ENCODE measurements at places on chromosomes 12 and 14. TPM values are rescaled to one million over a fixed set of nuclear protein-coding genes. Genes with fewer than 3 reads are reported as not detected.

DNA sequence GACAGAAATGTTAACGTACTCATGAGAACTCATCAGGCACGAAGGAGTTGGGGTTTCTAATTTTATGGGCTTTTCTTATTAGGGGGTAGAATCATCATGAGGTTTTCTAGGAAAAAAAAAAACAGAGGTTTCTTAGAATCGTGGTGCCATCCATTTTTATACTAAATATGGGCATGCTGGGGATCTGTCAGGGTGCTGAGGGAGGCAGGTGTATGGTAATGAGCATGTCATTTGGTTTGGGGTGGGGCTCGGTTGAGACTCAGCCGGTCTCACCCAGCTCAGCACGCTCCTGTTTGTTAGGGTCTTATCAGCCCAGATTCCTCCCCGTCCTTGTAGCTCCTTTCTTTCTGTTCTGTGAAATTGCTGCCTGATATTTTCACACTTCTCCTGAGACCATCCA lies 98.2 kb downstream of the DICER1 start:
- no peak for DNase-seq

SLC39A5 gene
- total RNA-seq, result 2.5 TPM

SLC10A1 gene
- not detected for total RNA-seq

PZP gene
- 0.20 TPM for total RNA-seq

DNA sequence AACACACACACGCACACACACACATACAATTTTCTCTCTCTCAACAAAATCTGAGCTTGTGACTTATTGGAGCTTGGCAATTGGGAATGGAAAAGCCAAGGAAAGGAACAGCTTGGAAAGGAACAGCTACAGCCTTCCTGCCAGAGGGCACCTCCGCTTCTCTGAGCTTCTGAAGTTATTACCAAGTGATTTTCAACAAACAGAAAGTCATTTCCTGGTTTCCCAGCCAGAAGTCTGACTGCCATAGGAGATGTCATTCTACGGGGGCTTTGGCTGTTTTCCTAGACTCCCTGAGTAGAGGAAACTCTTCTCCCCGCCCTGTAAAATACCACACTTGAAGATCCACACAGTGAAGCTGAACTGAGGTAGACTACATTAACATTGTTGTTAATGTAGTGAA lies 198.3 kb downstream of the CFAP54 start:
- DNase-seq, result no peak

DNA sequence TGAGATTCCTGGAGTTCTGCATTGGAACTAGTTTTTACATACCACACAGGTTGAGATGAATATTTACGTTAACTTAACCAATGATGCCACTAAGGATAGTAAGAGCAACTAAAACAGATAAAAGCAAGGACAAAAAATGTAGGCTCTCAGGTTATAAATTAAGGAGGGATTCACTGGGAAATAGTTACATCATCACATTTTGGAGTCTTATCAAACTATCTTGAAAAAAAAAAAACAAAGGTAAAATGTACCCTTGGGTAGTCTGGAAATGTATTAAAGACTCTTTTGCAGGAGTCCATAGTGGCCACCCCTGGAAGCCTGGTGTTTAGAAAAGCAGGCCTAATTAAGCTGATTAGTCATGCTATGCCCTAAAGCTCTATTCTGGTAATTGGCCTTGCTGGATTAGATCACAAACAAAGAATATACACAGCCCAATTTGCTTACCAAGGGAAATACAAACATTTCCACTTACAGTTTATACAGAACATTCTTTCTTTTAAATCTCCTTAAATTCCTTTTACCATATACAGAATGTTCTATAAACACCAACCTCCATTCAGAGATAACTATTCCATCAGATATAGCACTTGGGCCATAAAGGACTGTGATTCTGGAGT lies 39.3 kb downstream of the SLC25A47 start:
- no peak for DNase-seq

DNA sequence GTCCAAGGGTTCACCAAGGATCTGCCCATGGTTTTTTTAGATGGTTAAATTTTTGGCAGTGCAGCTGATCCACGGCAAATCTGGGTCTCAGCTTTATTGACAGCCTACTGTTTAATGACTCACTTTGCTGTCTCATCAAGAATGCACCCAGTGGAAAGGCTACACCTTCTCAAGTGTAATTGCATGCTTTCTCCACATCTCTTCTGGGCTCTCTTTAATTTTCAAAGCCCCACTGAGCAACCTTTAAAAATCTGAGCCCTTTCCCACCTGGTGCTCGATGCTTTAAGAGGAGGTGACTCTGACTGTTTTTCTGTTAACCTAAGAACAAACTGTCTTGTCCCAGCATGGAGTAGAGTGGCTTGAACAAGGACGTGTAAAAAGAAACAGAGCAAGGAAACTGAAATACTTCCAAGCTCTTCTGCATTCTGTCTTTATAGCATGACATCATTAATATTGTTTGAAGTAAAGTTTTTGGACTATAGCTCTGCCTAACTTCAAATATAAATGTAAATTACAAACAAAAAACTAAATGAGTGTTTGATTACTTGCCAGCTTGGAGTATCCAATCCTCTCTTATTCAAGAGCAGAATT lies 214.2 kb upstream of the KRR1 start:
- DNase-seq, result no peak

- DNase-seq, result peak; percentile 57
These were observed 46.2 kb downstream of the WIF1 start for GRCh38 chr12:65074932-65075331.

DNA sequence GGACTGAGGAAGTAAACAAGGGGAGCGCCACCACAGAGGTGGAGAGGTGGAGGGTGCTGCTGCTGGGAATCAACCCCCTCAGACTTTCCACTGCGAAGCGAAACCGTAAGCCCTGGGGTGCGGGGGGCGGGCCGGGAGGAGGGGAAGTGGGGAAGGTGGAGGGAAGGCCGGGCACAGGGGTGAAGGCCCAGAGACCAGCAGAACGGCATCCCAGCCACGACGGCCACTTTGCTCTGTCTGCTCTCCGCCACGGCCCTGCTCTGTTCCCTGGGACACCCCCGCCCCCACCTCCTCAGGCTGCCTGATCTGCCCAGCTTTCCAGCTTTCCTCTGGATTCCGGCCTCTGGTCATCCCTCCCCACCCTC lies at the start of gene LAG3:
LAG3 (plus strand) TSS at position 190 of the 365 bp plus-strand sequence. CDS start 333 bp downstream, outside the sequence.
- DNase-seq, result peak; percentile 62

- DNase-seq, result peak; percentile 20
These were observed 15.5 kb downstream of the SYT1 start for GRCh38 chr12:78880078-78880477.

FAIM2 gene
- total RNA-seq, result not detected

TMEM229B gene
- 0.88 TPM for total RNA-seq

KLRK1 gene
- not detected for total RNA-seq

FGF6 gene
- total RNA-seq, result not detected

PIANP gene
- 7.0 TPM for total RNA-seq

DNA sequence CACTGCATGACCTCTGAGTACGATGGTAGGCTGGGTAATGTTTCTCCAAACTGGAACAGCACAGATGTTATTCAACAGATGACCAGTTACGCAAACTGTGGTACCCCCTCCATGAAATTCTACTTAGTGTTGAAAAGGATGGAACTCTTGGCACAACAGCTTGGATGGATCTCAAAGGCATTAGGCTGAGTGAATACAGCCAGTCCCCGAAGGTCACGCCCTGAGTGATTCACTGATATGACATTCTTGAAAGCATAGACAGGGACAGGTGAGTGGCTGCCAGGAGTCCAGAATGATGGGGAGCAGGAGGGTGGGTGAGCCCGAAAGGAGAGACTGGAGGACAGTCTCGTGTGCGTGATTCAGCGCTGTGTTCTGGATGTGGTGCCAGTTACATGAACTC lies 187.5 kb upstream of the TMEM132C start:
- DNase-seq, result no peak

DNA sequence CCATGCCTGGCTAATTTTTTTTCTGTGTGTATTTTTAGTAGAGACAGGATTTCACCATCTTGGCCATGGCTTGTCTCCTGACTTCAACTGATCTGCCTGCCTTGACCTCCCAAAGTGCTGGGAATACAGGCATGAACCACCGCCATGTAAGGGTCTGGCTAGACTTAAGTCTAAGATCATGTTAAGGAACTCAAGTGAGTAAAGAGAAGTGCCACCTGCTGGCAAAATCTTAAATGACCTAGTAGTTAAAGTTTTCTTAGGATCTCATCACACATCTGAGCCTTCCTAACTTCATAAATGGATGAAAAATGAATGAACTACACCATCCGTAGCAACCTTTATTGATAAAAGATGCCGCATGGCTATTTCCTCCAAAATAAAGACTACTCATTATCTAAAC lies 1.7 kb upstream of the C12orf56 start:
- DNase-seq, result peak; percentile 58

HOXC4 gene
- total RNA-seq, result not detected

- peak; percentile 81 for DNase-seq
These were observed 612 bp upstream of the FOXN3 start for GRCh38 chr14:89417465-89418225.

NPFF gene
- not detected for total RNA-seq

GRCh38 chr12:43621262-43621661 lies 69.3 kb upstream of the ADAMTS20 start:
- peak; percentile 50 for DNase-seq

DNA sequence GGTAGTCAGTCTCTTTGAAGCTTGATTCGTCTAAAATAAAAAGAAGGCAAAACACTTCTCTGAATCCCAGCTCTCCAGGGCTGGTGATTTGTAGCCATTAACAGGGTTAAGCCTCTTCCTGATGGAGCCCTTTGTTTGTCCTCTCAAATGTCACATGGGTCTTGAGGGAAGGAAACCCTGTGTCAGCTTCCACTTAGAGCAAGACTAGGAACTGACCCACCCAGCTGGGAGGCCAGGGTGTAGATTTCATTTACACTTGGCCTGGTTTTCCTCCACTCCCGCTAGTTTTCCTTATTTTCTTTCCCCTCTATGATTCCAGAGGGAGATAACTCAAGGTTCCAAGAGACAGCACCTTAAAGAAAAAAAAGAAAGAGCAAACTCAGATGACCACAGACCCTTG lies 230.5 kb upstream of the EGLN3 start:
- no peak for DNase-seq

PLXNC1 gene
- 1.6 TPM for total RNA-seq

DNA sequence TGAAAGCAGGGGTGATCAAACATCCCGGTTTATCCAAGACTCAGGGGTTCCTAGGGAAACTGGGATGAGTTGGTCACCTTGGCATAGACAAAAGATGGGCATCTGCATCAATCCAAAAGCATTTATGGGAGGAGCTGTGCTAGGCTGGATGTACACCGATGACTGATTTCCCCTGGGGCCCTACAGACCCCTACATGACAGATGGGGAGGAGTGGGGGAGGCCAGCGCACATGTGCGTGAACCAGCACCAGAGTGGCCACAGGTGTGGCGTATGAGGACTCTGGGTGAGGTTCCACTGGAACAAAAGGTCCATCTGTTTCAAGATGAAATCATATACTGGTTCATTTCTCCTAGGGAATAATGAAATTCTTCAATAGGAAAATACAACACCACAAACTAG lies 210.4 kb downstream of the ITPR2 start:
- DNase-seq, result no peak

PLEKHG3 gene
- total RNA-seq, result 31.7 TPM

GRCh38 chr12:105644770-105645169 lies 314.3 kb downstream of the C12orf75 start:
- no peak for DNase-seq

POTEG gene
- total RNA-seq, result not detected

- DNase-seq, result no peak
These were observed 9.7 kb downstream of the MLH3 start for GRCh38 chr14:75041613-75042012.

DNA sequence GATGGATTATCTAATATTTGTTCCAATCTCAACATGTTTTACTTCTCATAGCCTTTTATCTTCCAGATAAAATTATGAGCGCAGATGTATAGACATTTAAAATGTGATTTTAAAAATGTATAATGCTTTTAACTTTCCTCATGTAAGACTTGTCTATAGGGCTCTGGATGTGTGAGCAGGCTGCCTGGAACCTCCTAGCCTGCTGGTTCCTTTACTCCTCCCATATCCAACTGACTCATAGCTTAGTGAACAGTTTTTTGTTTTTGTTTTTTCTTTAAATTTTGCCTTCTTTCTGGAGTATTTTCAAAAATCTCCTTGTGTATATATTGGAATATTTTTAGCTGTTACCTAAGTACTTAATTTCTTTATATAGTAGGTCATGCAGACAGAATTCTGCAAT lies 115.4 kb downstream of the PDE3A start:
- no peak for DNase-seq

KRT73 gene
- total RNA-seq, result not detected

- no peak for DNase-seq
These were observed 10.0 kb upstream of the IL26 start for GRCh38 chr12:68235576-68235975.

DNA sequence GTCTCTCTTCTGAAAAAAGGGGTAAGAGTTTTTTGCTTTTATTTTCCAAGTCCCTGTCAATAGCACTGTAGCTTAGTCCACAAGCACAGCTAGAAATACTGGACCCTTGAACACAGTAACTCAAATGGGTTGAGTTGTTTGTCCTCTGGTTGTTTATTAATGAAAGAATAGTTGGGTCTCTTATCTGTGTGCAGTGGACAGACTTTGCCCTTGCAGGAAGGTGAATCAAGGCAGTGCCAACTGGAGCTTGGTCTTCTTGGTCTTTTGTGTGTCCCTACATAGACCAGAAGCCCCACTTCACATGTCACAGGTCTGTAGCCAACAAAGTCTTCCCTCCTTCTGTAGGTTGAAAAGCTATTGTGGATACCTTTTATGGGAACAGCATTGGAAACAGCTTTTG lies 322.0 kb downstream of the AACS start:
- peak; percentile 18 for DNase-seq

GRCh38 chr12:119601877-119602733 lies 8.5 kb downstream of the TMEM233 start:
- DNase-seq, result no peak

DNA sequence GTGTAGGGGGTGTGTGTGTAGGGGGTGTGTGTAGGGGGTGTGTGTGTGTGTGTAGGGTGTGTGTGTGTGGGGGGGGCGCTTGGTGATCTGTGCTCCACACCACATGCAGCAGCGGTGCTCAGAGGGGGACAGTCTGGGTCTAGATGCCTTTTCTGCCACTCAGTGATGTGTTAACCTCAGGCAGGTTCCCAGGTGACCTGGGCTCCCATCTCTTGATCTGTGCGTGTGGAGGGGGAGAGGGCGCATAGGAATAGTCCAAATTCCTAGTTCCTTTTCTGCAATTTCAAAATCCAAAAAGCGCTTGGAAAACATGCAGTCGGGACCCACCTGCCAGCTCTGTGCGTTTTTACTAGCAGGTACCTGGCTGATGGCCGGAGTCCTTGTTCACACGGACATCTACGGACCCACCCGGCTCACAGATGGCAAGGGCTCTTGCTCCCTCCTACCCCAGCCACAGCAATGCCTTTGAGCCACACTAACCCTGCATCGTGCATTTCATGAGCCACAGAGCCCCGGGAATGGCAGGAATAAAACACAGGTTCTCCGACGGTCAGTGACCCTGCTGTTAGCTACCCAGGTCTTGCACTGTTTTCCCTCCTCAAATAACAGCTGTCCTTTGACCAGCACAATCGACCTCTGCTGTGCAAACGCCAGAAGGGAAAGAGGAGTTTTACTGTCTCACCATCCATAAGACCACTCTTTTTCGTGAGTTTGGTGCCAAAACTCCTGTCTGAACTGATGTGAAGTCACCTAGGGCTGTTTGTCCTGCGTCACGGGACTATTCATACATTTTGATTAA lies 120.8 kb downstream of the GLT1D1 start:
- no peak for DNase-seq

CRIP1 gene
- 50.3 TPM for total RNA-seq

RNF212B gene
- not detected for total RNA-seq

GRCh38 chr12:52352951-52353350 lies 14.3 kb downstream of the KRT85 start:
- DNase-seq, result peak; percentile 9
